ENCODE measurements at places on chromosomes 12 and 14. TPM values are rescaled to one million over a fixed set of nuclear protein-coding genes. Genes with fewer than 3 reads are reported as not detected.

CLEC2A gene
- total RNA-seq = not detected

APOF gene
- total RNA-seq = not detected

DCN gene
- total RNA-seq = 57.4 TPM

KLRK1 gene
- total RNA-seq = not detected

STON2 gene
- total RNA-seq = 54.0 TPM

KLHDC1 gene
- total RNA-seq = 1.5 TPM

MLH3 gene
- 10.6 TPM for total RNA-seq

FOXG1 gene
- not detected for total RNA-seq

FAM181A gene
- not detected for total RNA-seq

PPFIA2 gene
- not detected for total RNA-seq

PTHLH gene
- 19.0 TPM for total RNA-seq

HIGD1C gene
- not detected for total RNA-seq

GALC gene
- 5.3 TPM for total RNA-seq

ANG gene
- 2.3 TPM for total RNA-seq

COQ6 gene
- 13.1 TPM for total RNA-seq

SIX4 gene
- total RNA-seq = 0.20 TPM

SLC17A8 gene
- total RNA-seq = not detected

C12orf76 gene
- total RNA-seq = 3.3 TPM

SOS2 gene
- 17.3 TPM for total RNA-seq

POTEM gene
- total RNA-seq = not detected

RAPGEF3 gene
- total RNA-seq = 16.5 TPM

PTPN21 gene
- total RNA-seq = 10.5 TPM

Data from esophagus mucosa (tissue), 1 donor.